Muscle of leg (tissue), 16 donors: ENCODE measurements at places on chromosomes 7 and 10. TPM values are rescaled to one million over a fixed set of nuclear protein-coding genes. Genes with fewer than 3 reads are reported as not detected.

The GATA3 gene
- 0.18 TPM for total RNA-seq

The AGBL3 gene
- total RNA-seq, result 2.2 TPM

The A1CF gene
- not detected for total RNA-seq

The STEAP4 gene
- total RNA-seq, result 4.8 TPM

The ACHE gene
- 21.5 TPM for total RNA-seq

The TBX20 gene
- total RNA-seq, result not detected

The GNGT1 gene
- total RNA-seq, result not detected

The PPP1R3C gene
- 166 TPM for total RNA-seq

The GIMAP4 gene
- 23.4 TPM for total RNA-seq

The SFR1 gene
- total RNA-seq, result 6.6 TPM

The BBIP1 gene
- 22.5 TPM for total RNA-seq

The AGR3 gene
- total RNA-seq, result not detected

The NXPH1 gene
- not detected for total RNA-seq

The OPALIN gene
- total RNA-seq, result not detected

The CFAP69 gene
- total RNA-seq, result 3.6 TPM

The SPACDR gene
- 1.2 TPM for total RNA-seq
